ENCODE measurements at places on chromosomes 5 and 9. TPM values are rescaled to one million over a fixed set of nuclear protein-coding genes. Genes with fewer than 3 reads are reported as not detected.

Gene AGXT2
- total RNA-seq = not detected

Gene ADAMTS2
- total RNA-seq = 35.4 TPM

DNA sequence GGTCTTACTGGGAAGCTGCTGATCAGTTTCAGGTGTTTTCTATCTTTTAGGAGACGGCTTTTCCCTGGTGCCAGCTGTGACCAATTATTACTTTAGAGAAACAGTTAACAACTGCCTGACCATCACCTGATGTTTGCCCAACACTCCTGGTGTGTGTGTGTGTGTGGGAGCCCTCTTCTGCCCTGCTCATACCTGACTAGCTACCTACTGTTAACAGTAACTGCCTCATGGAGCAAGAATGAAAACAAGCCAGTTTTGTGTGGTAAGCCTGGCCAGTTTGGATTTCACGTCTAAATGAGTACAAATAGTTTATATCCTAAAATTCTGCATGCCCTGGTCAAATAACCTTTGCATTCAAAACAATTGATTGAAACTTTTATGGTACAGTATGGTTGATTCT lies 46.1 kb upstream of the RIOK2 start:
- no peak for DNase-seq

GRCh38 chr5:59540366-59540765 lies 353.2 kb downstream of the PDE4D start:
- DNase-seq = no peak

GRCh38 chr5:134227259-134227658 lies 1.4 kb upstream of the PPP2CA start:
- no peak for DNase-seq

Gene IL7R
- 41.7 TPM for total RNA-seq

Gene FOXD4L6
- total RNA-seq = not detected

DNA sequence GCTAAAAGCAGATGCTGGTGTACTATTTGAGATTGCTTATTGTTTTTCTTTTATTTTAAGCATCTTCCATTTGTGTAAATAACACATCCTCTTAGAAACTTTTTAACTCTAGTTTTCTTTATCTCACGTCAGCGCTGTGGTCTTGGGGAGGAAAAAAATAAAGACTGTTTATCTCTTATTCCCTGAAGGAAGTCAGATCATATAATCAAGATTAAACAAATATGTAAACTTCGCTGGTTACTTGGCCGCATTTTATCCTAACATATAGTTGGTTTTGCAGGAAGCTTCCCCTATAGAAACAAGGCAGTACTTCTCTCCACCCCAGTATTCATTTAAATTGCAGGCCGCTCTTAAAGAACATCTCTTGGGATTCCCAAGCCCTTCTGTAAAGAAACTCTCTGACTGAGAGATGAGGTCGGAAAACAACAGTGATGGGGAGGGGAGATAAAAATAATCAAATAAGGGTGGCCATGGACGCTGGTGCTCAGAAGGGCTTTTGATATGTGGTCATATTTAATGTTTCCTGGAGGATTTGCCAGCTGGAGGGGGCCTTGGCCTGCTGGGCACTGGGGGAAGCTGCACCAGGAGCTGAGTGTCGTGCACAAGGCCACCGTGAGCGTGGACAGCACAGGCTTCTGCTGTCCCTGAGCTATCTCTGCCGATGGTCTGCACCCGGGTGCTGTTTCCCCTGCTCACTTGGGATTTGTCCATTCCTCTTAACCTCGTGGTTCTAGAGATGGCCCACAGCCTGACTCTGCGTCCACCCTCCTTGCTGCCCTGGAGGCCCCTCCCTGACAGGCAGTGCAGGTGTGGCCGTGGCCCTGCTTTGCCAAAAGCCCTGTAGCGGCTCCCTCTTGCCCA lies 23.8 kb downstream of the NEURL1B start:
- no peak for DNase-seq

- no peak for DNase-seq
Observed at GRCh38 chr5:55601628-55602027, 66.9 kb upstream of the PLPP1 start.

DNA sequence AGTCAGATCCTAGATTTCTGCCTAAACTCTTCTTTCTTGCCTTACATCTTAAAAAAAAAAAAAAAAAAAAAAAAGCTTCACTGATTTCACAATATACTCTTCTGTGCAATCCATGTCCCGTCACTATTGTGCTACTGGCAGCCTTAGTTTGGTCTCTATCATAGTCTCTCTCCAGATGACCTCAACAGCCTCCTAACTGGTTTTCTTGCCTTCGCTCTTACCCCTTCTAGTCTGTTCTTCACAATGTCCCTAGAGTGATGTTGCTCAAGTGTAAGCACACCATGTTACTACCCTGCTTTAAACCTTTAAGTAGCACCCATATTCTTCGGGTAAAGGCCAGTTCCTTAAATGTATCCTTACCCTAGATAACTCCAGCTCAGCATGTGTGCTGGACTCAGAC lies 25.8 kb downstream of the CD180 start:
- DNase-seq = no peak

DNA sequence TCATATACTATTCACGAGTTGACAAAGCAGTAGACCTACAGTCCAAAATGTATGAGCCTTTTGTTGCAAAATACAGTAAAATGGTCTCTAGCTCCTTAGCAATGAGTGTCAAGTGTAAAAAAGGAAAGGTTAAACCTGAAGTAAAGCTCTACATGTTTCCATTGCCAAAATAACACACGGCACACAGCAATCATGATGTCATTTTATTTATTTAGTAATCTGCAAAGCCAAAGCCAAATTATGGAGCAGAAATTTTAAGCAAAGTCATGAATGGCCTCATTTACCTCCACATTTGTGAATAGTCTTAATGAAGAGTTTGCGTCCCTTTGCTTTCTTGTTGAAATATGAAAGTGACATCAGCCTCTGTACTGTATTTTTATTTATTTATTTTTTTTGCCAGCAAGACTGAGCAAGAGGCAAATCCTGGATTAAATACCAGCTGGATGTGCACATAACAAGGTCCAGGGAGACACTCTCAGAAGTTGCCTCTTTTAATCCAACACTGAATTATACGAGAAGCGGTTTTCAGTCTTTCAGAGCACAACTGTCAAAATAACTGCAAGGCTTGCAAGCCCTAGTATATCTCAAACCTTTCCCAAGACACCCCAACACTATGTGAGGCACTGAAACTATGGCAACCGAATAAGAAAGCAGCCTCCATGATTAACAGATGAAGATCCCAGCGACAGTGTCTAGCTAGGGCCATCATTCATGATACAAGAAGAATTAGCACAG lies 9.7 kb downstream of the SEMA6A start:
- no peak for DNase-seq

Gene SLC25A51
- total RNA-seq = 31.9 TPM

Gene PCDHB10
- total RNA-seq = 0.90 TPM

Gene CDH12
- total RNA-seq = not detected

Gene GPRIN1
- total RNA-seq = 5.2 TPM

GRCh38 chr5:96031811-96032261 lies 70.2 kb upstream of the ELL2 start:
- DNase-seq = peak; percentile 89

- no peak for DNase-seq
Observed at GRCh38 chr5:34535944-34536623, 120.0 kb upstream of the RAI14 start.

Gene POU5F2
- total RNA-seq = 0.09 TPM

DNA sequence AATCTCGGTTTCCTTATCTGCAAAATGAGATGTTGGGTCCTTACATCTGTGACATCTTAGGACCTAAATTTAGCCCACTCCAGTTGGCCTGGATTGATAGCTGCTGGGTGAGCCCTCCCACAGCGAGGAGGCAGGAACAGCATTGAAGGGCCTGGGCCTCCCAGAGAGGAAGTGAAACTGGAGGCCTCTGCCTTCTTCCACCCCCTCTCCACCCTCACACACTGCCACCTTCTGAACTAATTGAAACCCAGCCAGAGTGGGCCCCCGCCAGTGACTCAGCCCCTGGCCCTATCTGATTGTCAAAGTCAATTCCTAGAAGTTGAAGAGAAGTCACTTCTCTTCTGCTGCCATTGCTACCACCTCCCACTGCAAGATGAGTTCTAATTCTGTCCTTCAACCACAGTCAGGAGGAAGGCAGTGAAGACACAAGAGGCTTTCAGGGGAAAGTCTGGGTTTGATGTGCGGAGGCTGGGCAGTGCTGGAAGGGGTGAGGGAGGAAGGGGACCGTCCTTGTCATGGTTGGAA lies 55.2 kb upstream of the NEK6 start:
- DNase-seq = no peak

DNA sequence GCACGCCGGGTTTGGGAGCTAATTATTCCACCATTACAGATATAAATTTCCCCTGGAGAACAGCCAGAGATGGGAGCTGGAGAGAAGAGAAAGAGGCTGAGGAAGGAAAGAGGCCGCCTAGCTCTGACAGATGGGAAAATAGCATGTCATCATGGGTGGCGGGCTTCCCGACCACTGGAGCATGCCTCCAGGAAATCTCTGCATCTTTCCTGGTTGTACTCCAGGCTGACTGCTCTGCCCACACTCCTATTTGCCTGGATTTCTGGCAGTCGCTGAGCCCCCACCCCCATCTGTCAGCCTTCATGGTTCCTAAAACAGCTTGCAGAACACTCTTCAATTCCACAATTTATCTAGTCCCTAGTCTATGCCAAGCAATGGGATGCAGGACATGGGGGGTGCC lies 14.3 kb upstream of the GABRP start:
- no peak for DNase-seq

Gene ZNG1C
- total RNA-seq = 21.6 TPM

- DNase-seq = no peak
Observed at GRCh38 chr9:109437286-109437685, 60.8 kb downstream of the PTPN3 start.

DNA sequence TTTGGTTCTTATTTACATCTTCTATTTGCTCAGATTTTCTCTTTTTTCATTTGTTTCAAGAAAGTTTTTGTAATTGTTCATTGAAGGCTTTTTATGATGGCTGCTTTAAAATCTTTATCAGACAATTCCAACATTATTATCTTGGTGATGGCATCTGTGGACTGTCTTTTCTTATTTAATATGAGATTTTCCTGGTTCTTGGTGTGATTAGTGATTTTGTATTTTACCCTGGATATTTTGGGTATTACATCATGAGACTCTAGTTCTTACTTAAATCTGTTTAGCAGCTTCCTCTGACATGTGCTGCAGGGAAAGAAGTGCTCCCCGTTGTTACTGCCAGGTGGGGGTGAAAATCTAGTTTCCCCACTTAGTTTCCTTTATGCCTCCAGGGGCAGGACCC lies 94.2 kb upstream of the ANKH start:
- DNase-seq = no peak

DNA sequence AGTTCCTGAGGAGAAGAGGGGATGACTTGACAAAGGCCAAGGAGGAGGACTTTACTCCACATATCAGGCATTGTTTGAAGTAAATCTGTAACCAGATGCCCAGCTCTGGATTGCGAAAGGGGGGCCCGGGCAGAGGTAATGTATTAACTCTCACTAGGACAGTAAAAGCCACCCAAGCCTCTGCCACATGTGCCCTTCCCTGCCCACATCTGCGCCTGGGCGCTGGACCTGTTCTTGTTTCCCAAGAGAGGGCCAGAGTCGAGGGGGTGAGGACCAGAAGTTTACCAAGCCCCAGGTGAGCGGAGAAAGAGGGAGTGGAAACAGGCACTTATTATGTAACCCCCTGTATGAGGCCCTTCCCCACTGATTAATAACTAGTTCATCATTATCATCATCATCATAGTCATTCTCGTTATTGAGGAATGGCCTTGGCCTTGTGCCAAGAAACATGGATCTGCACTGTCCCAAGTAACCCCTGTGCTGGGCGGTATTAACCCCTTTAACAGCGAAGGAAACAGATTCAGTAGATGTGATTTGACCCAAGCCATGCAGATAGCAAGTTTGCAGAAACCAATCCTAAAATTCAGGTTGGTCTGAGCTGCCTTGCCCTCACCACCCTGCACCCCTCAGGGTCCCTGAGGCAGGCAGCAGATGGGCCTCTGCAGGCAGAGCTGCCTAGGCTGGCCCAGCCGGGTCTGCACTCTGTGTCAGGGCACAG lies at the start of gene SLC23A1:
Gene SLC23A1, minus strand, starts transcription at position 23 of the 718 bp plus-strand sequence. CDS start 44 bp downstream, outside the sequence.
- DNase-seq = no peak

GRCh38 chr5:122029818-122030217 lies 48.2 kb downstream of the LOX start:
- DNase-seq = no peak

- DNase-seq = no peak
Observed at GRCh38 chr5:174311531-174312269, 266.2 kb downstream of the NSG2 start.

- DNase-seq = no peak
Observed at GRCh38 chr5:123454259-123454911, 31.2 kb upstream of the CEP120 start.

GRCh38 chr5:142197098-142197497 lies 88.5 kb downstream of the NDFIP1 start:
- no peak for DNase-seq

GRCh38 chr5:141094481-141095262 lies at the start of gene PCDHB2:
Gene PCDHB2, plus strand, starts transcription at chr5:141094615. Its CDS starts 176 bp downstream, at chr5:141094791.
- DNase-seq = peak; percentile 69

DNA sequence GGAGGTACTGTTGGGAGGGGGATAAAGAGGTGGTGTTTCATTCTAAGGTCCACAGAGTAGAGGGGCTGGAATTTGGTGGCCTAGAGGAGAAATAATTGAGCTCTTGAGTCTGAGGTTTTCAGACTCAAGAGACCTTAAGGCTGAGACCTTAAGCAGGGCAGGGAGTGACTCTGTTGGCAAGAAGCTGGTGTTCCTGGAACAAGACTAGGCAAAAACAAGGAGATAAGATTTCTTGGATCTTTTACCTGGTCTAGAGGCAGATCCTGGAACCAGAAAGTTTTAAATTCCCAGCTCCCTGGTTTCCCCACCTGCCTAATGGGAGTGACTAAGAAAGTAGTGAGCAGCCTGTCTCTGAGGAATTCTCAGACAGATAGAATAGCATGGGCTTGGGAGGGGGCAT lies 4.1 kb upstream of the CCL21 start:
- no peak for DNase-seq

DNA sequence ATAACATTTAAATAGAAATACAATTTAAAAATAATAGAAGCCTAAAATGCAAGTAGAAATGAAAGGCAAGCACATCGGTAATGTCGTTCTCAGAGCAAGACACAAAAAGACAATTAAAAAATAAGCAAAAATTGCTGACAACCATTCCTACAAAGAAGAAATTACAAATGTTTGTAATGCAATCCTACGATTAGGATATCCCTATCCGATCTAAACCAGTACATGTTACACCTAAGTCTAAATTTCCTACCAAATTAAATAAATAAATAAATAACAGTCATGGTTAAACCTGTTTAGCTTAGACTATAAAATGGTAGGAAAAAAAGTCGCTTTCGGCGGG lies 90.0 kb downstream of the ANXA2R start:
- no peak for DNase-seq

Gene ARHGEF37
- 0.66 TPM for total RNA-seq

DNA sequence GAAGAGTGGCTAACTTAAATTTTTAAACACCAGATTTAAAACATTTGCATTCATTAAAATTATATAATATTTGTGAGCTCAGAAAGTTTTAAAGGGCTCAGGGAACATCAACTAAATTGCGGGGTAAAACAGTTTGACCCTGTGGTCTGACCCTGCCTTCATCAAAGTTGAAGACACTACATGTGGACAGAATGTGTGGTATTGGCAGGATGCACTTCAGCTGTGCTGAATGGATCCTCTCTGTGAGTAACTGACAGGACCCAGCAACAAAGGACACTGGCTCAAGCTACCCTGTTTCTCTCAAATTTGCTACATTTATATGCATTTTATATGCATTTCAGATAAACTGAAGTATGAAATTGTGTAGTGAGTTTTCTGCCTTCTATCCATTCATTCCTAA lies 288.5 kb downstream of the ZNF608 start:
- no peak for DNase-seq

All from HFFc6 (cell line).